ENCODE measurements at places on chromosomes 16 and 17. TPM values are rescaled to one million over a fixed set of nuclear protein-coding genes. Genes with fewer than 3 reads are reported as not detected.

DNA sequence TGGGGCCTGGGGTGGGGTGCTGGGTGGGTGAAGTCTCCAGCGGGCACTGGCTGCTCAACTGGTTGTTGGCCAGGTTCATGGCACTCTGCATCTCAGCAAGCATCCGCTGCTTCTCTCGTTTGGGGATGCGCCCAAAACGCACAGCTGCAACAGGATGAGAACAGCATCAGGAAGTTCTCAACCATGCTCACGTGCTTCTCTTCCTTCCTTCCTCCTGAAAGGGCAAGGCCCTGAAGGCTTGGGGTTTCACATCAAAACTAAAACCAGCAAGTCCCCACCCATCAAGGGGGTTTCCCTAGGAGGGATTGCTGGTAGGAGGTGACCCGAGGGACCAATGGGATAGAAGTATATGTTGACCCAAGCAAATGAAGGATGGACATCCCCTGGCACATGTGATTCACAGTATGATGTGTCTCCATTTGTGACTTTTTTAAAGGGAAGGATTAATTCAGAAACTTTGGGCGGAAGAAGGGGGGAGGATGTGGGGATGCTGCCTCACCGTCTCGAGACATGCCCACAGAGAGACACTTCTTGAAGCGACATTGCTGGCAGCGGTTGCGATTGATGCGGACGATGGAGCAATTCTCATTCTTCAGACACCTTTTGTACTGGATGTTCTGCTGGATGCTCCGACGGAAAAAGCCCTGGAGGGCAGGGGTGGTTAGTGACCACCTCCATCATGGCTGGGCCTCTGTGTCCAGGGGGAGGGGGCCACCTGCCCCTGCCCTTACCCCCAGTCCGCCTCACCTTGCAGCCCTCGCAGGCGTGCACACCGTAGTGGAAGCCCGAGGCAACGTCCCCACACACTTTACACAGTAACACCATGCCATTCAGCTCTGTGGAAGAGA lies 4.2 kb downstream of the NR1D1 start:
- peak; percentile 78 for DNase-seq

DYNLRB2 gene
- total RNA-seq = 0.27 TPM

GRCh38 chr16:4695473-4696171 lies 2.3 kb downstream of the NUDT16L1 start:
- no peak for DNase-seq

RNF151 gene
- total RNA-seq = 0.54 TPM

CDT1 gene
- total RNA-seq = 69.7 TPM

DNA sequence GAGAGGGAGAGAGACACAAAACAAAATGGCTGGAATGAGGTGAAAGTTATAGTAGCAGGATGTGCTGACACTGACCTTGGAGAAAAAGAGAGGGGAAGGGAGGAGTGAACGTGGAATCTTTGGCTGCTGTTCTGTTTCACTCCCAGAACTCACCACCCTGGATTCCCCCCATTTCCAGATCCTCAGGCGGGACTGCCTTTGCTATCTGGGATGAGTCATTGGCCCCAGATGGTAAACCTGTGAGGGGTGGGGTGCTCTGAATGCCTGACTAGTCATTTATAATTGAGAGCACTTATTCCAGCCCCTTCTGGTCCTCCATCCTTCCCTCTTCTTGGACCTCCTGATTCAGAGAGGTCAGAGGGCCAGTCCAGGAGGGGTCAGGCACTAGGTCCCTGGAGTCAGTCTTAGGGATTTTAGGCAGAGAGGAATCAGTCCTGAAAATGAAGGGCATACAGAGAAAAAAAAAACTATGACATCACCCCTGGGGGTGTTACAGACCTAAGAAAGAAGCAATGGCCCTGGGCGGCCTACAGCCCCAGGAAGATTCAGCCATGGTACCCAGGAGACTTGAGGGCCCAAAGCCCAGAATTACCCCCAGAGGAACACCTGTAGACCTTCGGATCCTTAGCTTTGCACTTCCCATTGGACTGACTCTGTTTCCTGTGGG lies 2.2 kb upstream of the ZG16 start:
- no peak for DNase-seq

SCIMP gene
- 0.54 TPM for total RNA-seq

SOST gene
- total RNA-seq = not detected
